ENCODE measurements at places on chromosomes 11 and 22.
A peak's percentile ranks its signal among the peaks of the same experiment; 100 is the strongest.

GRCh38 chr11:44383246-44383645 is 73.3 kb upstream of the ALX4 start:
- no peak for DNase-seq

GRCh38 chr11:130427581-130428315 is 661 bp downstream of the ADAMTS8 start:
- no peak for DNase-seq

GRCh38 chr22:28139961-28140360 is 220.9 kb upstream of the PITPNB start:
- DNase-seq = no peak

DNA sequence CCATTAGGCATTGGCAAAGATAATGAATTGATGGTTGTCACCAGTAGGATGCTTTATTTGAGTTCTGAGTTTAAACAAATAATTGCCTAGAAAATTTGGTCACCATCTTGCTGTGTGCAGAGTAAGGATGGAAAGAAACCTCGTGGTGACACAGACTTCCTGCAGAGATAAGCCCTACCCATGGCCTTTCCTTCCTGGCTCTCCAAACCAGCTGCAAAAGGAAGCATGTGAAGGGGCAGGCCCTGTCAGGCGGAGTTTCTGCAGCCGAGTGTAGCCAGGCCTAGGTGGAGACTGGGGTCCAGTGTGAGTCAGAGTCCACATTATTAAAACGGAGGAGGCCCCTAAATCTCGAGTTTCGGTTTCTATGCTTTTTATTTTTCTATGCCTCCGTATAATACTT is 83.1 kb upstream of the ADSL start:
- DNase-seq = no peak

DNA sequence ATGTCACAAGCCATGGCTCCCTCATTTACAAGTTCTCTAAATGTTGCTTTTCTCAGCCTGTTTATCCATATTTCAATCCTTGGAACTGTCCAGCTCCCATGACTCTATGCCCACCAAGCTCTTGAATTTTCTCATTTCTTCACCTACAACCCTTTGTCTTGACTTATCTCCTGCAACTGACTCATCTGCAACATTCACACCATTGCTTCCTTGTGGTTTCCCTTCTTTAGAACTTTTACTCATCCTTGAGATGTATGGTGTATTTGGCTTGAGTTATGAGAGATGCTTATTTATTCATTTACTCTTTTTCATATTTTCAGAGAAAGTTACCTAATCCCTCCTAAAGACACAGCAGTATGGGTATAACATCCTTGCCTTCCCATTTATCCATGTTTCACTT is 18.8 kb downstream of the TRIM34 start:
- DNase-seq = no peak

DNA sequence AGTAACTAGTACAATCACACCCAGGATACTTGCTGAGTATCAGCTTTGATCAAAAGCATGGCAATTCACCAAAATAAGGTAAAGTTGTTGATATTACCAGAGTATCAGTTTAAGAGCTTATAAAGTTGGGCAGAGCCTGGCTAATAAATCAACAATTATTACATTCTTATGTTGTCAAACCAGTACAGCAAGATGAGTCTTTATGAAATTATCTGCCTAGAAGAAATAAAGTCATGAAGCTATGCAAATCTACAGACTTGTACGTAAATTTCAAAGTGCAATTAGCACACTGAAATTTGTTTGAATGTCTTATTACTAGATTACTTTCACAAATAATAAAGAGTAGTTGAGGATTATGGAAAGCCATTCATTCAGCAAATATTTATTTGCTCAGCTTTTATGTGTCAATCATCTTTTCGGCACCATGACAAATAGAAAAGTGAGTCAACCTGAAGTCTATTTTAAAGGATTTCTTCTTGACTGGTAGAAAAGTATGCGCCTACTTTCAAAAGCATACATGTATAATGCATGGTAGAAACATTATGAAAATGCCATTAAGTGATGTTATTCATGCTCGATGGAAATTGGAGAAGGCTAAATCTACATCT is 5.0 kb upstream of the ANO3 start:
- no peak for DNase-seq

GRCh38 chr22:27778294-27779090 is 23.1 kb downstream of the MN1 start:
- DNase-seq = no peak

DNA sequence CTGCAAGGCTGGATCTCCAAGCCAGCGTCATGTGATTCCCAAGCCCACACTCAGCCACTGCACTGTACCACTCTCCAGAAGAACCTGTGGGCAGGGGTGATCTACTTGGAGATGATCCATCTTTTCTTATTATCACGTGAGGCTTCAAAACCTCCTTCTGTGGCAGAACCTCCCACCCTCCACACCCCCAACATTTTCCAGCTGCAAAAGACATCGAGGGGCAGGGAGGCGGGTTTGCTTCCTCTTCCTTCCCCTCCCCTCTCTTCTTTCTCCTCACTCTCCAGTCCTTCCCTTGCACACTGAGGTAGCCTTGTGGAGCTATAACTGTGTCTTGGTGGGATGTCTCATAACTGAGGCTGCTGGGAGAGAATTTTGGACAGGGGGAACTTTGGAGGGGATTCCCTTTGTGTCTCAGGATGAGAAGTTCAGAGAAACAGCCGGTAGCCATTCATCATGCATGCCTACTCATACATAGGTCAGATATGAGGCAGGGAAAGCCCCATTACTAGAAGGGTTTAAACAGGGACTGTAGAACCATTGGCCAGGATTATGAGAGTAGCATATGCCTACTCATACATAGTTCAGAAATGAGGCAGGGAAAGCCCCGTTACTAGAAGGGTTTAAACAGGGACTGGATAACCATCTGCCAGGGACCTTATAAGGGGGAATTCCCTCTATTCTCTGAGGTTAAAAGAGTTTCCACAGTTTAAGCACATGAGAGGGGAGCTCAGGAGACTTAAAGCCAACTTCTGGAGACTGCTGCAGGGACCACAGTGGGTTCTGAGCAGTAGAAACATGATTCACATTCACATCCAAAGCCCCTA is 420.7 kb upstream of the CADM1 start:
- DNase-seq = no peak

DNA sequence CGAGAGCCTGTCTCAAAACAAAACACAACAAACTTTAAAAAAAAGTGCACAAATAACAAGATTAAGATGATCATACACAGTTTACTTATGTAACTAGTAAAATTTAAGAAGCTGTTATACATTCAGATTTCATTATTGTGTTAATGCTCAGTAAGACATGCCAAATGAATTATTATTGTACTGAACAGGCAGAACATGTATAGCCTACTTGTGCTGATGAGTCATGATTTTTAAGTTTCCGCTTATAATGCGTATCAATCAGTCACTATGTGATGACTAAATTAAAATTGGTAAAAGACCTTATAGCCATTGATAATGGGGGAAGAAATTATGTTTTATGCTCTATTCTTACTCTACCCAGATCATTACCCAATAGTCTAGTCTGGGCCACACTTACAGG is 20.5 kb upstream of the EXPH5 start:
- no peak for DNase-seq

GRCh38 chr22:49733631-49734030 is 94.0 kb downstream of the BRD1 start:
- DNase-seq = no peak

DNA sequence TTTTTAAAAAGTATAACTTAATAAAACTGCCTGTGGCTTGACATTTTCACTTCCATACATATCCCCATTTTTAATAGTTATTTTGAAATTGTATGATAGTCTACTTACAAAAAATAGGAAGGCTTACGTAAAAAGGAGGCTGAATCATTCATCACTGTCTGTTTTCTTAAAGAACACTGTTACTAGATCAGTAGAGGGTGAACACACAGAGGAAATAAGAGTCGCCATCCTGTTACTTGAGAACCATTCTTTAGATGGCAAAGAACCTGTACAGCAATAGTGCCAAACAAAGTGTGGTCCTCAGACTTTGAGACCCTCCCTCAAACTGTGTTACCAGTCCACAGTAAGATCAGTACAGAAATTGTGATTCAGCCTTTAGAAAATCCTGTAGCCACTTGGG is 180.7 kb downstream of the PGR start:
- no peak for DNase-seq

GRCh38 chr11:37973941-37974340 is 1375.9 kb upstream of the RAG2 start:
- no peak for DNase-seq

DNA sequence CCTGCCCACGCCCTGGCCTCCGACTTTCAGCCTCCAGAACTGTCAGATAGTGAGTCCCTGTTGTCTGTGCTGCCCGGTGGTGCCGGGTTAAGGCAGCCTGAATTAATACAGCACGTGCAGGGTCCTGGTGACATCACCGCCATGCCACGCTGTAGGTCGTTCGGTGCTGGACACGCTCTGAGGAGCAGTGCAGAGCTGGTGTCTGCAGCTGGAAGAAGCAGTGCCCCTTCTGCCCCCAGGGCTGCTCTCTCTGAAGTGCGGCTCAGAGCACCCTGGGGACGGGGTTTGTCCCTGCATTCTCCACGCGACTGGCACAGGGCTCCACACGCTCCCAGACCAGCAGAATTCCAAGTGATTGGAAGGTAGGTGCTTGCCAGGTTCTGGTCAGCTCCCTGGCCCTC is 831.5 kb downstream of the TBC1D22A start:
- DNase-seq = no peak

GRCh38 chr11:133897331-133897650 is 52.0 kb upstream of the SPATA19 start:
- DNase-seq = no peak

DNA sequence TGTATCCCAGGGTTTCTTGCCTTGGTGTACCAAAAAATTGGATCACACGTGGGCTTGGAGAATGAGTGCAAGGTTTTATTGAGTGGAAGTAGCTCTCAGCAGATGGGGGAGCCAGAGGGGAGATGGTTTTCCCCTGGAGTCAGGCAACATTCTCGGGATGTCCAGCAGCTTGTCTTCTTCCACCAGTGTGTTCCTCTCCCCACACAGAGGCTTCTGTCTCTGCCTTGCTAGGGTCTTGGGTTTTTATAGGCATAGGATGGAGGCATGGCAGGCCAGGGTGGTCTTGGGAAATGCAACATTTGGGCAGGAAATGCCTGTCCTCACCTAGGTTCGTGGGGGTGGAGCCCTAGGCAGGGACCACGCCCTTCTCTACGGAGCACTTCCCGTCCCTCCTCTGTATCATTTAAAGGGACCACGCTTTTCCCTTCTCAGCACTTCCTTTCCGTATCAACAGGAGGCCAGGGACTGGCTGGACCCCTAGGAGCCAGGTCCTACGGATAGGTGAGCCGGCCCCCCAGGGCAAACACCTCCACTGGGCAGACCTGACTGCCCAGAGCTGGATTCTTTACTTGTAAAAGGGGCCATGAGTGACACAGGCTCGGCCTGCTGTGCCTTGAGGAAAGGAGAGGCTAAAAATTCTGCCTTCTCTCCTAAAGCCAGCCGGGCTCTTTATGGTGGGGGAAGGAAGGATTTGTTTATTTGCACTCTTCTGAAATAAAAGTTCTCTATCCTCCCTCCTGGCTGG is 55.3 kb upstream of the CCDC188 start:
- DNase-seq = peak; percentile 17

DNA sequence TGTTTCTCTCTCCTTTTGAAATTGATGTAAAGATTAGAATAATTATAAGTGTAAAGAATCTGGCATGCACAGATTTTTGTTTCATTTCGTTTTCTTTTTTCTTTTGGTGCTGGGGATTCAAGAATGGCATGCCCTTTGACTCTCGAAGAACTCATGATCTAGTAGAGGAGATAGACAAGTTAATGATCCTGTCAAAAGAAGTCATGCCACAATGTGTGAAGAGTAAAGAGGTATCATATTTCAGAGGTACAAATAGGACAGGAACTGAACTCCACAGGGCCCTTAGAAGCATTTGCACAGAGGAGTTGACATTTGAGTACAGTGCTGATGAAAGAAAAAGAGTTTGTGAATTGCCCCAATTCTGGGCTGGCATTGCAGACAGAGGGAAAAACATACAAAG is 708.0 kb upstream of the ARHGAP42 start:
- DNase-seq = no peak

DNA sequence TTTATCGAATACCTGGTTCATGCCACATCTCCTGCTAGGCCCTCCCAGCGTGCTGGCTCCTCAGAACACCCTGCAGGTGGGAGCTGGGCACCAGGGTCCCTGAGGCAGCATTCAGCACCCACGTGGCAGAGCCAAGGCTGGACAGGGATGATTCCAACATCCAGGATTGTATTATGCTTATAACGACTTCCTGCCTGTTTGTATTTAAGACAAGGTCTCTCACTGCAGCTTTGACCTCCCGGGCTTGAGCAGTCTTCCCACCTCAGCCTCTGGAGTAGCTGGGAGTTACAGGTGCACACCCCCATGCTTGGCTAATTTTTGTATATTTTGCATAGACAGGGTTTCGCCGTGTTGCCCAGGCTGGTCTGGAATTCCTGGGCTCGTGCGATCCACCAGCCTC is 64.7 kb upstream of the WNT7B start:
- no peak for DNase-seq

DNA sequence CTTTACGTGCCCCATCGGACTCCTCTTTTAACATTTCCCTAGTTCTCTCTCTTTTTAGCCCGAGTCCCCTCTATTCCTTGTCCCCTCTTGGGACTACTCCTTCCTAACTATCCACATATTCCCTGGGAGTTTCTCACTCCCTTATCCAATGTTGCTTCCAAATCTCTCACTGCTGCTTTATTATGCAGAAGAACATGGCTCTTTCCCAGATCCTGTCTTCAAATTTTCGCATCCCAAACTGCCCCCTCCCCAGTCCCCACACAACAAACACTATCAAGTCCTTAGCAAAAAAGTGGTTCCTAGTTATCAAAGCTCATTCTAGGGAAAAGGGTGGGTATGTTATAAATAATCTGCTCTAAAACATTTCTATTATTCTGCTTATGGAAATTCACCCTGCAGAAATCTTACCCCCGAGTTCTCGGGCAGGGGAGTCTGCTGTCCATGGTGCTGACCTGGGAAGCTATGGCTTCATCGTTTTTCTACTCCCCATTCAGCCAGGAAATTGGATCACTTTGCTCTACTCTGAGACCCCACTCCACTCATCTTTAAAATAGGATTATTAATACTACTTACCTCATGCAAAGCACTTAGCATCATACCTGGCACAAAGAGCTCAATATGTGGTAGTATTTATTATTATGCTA is 393.5 kb downstream of the BUD13 start:
- DNase-seq = no peak

- no peak for DNase-seq
Observed at GRCh38 chr11:79845002-79845709, 404.3 kb upstream of the TENM4 start.

- DNase-seq = no peak
Observed at GRCh38 chr11:116828632-116829524, 829 bp upstream of the APOC3 start.

GRCh38 chr11:102238391-102238821 is 78.9 kb upstream of the BIRC3 start:
- no peak for DNase-seq

GRCh38 chr11:68598816-68599653 is 85.3 kb upstream of the GAL start:
- no peak for DNase-seq
